CD4-positive, CD25-positive, alpha-beta regulatory T cell (primary cell): ENCODE measurements at places on chromosomes 3 and 15. TPM values are rescaled to one million over a fixed set of nuclear protein-coding genes. Genes with fewer than 3 reads are reported as not detected.

The CHRD gene
- not detected for total RNA-seq

GRCh38 chr15:85555875-85556617 is 175.6 kb downstream of the AKAP13 start:
- no peak for DNase-seq

- DNase-seq: no peak
These were observed 4.8 kb upstream of the DAZL start for GRCh38 chr3:16609927-16610580.

- DNase-seq: no peak
These were observed 29.8 kb upstream of the MUC13 start for GRCh38 chr3:124964387-124964786.

DNA sequence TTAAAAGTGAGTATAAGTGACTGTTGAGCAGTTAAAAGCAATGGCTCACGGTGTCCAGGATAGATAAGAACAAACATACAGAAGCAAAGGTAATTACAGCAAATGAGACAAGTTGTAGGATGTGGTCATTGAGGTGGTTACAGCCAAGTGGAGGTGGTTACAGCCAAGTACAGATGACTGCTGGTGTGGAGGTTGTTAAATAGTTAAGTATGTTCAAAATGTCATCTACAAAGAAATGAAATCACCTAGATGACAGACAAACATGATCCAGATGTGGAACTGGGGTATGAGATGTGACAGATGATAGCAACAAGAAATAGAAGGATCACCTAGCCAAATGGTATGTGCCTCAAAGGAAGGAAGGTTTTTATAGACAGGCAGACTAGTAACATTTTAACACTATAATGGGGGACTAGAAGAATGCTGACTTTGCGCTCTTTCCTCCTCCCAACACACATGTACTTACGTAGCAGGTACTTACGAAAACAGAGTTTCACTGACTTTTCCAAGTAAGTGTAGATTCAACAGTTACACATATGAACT is 6.8 kb upstream of the ANKRD28 start:
- DNase-seq: peak; percentile 35

GRCh38 chr3:107675233-107675900 is 152.6 kb downstream of the BBX start:
- DNase-seq: no peak

- DNase-seq: peak; percentile 41
These were observed at the start of gene TXNRD3 for GRCh38 chr3:126654571-126655383. Gene TXNRD3, minus strand, starts transcription at chr3:126655124.

- DNase-seq: no peak
These were observed 175.3 kb upstream of the FEZF2 start for GRCh38 chr3:62548528-62549205.
